ENCODE measurements at places on chromosomes 16 and 17.

- DNase-seq: no peak
Measured at GRCh38 chr17:54899721-54900456, 763 bp upstream of the TOM1L1 start.

- no peak for DNase-seq
Measured at GRCh38 chr17:76805319-76805718, 62.9 kb upstream of the MGAT5B start.

- DNase-seq: no peak
Measured at GRCh38 chr16:1900452-1900774, 17.8 kb downstream of the HS3ST6 start.

DNA sequence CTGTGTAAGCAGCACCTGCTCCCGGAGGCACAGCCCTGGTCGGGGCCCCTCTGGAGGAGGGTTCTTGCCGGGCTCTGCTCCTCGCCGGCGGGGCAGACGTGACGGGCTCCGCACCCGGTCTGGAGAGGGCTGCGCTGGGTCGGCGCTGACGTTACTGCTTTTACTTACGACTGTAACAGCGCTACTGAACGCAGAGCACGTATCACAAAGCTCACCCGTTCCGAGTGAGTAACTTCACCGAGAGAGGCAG, 1.3 kb upstream of the RAB40C start:
- DNase-seq: peak; percentile 23

DNA sequence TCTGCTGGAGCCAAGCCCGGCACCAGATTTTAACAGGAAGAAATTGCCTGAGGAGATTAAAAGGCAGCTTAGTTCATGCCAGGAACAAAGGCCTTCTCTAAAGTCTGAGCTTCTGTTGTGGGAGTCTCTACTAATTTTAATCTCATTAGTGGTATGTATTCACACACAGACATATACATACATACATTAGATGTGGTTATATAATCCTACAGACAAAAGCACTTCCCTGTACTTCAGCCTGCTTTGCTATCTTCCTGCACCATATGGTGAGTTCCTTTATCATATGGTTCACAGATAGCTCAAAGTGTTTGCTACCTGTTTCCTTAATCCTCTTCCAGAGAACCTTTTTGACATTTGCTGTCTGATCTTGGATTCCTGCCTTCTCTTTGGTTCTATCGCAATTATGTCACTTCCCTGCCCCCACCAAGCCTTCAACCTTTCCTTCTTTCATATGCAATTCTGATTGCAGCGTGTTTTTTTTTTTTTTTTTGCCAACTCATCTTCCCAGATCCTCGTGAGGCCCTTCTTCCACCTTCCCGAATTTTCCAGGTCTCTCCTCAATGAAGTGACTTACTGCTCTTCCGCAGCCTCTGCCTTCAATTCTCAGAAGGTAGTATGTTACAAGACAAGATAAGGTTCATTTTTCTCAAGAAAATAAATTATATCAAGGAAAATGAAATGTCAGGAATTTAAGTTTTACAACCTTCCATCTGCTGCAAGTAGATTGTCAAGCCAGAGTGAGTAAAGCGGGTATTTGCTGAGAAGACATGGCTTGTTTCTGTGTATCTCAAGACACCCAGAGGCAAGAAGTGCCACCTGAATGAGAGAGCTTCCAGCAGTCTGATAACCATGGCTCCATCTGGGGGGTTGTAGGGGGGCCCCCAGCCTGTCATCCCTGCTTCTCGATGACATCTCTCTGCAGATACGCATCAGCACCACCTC, 120.2 kb upstream of the CACNG3 start:
- DNase-seq: no peak

DNA sequence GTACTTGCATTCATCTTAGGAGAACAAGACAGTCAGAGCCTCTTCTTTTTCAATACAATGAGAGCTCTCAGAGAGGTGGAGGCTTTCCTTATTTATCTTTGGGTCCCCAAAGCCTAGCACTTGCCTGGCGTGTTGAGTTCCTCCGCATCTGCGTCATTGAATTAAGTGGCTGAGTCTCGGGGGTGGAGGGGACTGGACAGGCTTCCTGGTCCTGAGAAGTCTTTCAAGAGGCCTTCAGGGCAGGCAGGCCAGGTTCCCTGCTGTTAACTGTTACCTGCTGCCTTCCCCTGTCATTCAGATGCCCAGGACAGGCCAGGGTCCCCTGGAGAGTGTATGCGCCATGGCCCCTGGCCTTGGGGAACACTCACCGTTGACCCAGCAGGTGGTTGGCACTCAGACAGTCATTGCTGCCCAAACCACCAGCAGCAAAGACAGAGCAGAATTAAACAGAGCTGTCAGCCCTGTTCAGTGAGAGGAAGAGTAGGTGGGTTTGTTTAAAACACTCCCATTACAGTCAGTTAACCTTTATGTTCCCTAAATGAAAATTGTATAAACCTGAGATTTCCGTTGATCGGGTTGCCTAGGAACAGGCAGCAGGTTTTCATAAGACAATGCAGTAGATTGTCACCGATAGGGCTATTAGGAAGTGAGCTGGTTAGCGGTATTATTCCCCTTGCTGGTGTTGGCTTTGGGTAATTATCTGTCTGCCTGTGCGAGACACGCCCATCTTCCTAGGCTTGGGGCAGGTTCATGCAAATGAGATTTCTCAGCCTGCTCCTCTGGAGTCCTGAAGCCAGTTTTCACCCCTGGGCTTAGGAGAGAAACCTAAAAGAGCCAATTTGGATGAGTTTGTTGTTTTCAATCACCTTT, 132.7 kb downstream of the CCDC182 start:
- DNase-seq: no peak

- DNase-seq: no peak
Measured at GRCh38 chr16:21156767-21157467, 1.6 kb upstream of the LDAF1 start.

- DNase-seq: no peak
Measured at GRCh38 chr16:68117884-68118283, 32.7 kb downstream of the NFATC3 start.

- DNase-seq: no peak
Measured at GRCh38 chr16:30901201-30902028, 5.0 kb downstream of the CTF1 start.

DNA sequence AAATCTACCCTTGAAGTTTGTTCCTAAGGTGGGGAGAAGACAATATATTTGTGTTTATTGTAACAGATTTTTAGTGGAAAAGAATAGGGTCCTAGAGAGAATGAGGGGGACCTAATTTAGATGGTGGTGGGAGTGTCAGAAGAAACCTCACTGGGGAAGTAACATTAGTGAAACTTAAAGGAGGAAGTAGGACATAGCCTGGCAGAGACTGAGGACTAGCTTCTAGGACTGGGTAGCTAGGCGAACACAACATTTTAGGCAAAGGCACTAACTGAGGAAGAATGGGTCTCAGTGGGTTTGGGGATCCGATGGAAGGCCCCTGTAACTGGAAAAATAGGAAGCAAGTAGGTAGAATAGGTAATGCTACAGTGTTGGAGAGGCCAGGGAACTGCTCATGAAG, 4.2 kb upstream of the ARL2BP start:
- DNase-seq: no peak
